ENCODE measurements at places on chromosomes 3 and 15.

DNA sequence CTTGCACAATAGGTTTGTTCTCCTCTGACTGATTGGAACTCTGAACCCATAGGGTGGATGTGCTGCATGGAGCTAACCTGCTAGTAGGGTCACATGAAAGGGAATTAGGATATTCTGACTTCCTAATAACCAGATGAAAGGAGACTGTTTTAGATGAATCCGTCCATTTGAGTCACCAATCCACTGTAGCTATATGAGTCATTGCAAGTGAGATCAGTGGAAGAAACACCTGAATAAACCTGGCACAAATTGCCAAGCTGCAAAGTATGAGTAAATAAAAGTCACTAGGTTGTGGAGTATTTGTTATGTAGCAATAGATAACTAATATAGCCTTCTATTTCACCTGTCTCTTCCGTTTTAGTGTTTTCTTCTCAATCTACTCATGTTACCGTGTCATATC lies 584.4 kb downstream of the PDCD6IP start:
- DNase-seq, result no peak

DNA sequence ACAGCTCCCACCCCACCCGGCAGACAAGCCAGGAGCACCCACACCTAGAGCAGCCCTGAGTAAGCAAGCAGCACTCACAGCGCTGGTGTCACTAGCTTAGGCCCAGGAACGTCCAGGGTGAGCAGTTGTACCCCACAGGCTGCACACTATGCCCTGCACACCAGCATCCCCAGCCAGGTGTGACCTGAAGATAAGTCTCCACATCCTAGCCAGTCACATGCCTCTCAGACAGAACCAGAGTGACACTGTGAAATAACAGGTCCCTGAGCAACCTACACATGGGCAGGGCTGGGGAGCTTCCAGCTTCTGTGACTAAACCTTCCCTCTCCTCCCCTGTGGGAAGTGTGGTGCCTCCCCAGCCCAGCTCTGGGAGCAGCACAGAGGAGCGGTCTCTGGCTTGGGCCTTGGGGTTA lies 253.6 kb downstream of the UACA start:
- DNase-seq, result no peak

DNA sequence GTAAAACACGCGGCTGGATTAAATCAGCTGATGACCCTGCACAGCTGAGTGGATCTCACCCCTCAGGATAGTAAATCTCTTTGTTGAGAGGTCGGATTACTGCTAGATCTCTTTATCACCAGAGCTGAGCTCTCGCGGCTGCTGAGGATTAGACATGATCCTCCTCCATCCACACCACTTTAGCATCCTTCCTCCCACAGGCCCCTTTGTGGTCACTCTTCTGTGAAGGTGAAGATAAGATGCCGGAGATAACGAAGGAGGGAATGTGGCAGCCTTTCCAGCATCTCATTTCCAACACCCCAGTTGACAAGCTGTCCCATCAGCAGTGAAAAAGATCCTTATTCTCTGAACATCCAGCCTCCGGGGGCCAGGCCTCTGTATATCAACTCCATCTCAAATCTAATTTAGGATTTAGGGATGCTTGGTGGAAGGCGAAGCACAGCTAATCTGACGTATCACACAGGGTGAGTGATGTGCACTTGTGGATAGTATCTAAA lies 47.5 kb upstream of the SELENOK start:
- DNase-seq, result no peak

- no peak for DNase-seq
Observed at GRCh38 chr15:23570486-23570885, 5.0 kb downstream of the MKRN3 start.

GRCh38 chr3:29153811-29154210 lies 127.1 kb upstream of the RBMS3 start:
- DNase-seq, result no peak

- DNase-seq, result no peak
Observed at GRCh38 chr3:161449785-161450184, 46.8 kb upstream of the OTOL1 start.

DNA sequence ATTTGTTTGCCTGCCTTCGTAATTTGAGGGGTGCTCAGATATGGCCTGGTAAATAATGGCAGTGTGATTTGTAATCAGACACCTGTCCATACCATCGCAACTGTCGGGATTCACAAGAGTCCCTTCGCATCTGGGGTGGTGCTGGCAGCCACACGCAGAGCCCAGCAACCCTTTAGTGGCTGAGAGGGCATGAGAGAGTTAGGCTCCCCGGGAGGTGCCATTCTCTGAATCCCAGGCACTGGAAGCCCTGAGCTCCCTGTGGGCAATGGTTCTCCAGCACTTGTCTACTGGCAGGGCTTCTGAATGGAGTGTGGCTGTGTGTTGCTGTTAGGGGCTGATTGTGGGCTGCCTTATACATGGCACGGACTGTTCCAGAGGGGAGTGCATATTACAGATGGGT lies 230.1 kb downstream of the EBLN2 start:
- DNase-seq, result no peak

GRCh38 chr3:9779075-9779593 lies 9.4 kb upstream of the CAMK1 start:
- DNase-seq, result no peak

DNA sequence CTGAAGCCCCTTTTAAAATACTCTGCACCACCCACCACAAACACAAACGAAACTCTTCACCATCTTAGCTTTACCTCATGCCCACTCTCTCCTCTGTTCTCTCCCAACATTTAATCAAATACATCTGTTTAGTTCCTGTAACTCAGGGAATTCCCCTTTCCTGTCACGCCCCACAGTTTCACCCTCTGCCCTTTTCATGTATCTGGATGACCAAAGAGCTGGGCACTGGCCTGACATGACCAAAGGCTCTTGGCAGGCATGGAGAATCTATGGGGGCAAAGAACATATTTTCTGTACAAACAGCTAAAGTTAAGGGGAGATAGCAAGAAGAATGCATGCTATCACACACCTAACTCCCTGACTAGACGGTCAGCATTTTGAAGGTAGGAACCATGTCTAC lies 270.0 kb downstream of the TBL1XR1 start:
- no peak for DNase-seq

GRCh38 chr15:79036323-79036722 lies 54.3 kb downstream of the RASGRF1 start:
- no peak for DNase-seq

- DNase-seq, result no peak
Observed at GRCh38 chr3:193793123-193793522, 200.1 kb downstream of the OPA1 start.

- no peak for DNase-seq
Observed at GRCh38 chr3:58540176-58540858, 3.3 kb upstream of the ACOX2 start.

DNA sequence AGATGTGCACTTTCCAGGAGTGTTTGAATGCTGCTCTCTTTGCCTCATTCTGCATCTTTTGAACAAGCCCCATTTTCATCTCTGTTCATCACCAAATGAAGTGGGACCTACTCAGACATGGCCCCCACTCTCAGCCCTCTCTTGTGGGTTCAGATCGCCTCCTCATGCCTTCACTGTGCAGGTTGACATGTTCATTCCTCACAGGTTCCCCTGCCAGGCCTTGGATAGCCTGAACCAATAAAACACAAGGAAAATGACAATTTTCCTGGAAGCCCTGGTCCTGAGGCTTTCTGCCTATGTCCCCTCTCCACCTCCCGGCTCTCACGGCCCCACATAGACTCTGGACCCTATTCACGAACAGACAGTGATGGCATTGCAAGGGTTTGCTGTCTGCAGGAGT lies 17.7 kb downstream of the KLF15 start:
- no peak for DNase-seq

DNA sequence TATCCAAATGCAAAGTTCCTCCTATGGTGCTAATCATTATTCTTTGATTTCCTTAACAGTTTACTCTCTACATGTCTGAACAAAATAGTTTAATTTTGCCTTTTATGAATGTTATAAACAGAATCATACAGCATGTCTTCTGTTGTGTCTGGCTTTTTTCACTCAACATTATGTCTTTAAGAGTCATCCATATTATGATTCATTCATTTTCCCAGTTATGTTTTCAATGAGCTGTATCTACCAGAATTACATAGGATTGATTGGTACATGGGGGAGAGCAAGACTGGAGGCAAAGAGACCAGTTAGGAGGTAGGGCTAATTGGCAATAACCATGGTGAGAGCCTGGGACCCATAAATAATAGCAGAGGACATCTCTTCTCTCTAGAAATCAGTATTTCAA lies 16.6 kb upstream of the RAP2B start:
- DNase-seq, result no peak

DNA sequence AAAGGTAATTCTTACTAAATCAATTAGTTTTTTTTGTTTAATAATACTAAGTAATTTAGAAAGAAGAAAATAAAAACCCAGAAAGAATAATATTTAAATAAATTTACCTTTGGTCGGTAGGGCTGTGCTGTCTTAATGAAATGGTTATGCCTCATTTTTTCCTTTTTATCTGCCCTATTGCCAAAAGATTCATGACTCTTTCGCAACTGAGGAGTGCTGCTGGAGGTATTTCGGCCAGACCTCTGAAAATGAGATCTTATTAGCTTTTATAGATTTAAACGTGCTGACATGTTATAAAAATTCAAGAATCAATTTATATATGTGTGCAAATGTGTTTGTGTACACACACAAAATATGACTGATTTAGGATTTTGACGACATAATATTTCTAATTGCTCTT lies 67.1 kb upstream of the USP50 start:
- no peak for DNase-seq

GRCh38 chr3:84440291-84440690 lies 518.5 kb upstream of the CADM2 start:
- DNase-seq, result no peak

GRCh38 chr3:14549256-14549919 lies 9.2 kb upstream of the GRIP2 start:
- no peak for DNase-seq

DNA sequence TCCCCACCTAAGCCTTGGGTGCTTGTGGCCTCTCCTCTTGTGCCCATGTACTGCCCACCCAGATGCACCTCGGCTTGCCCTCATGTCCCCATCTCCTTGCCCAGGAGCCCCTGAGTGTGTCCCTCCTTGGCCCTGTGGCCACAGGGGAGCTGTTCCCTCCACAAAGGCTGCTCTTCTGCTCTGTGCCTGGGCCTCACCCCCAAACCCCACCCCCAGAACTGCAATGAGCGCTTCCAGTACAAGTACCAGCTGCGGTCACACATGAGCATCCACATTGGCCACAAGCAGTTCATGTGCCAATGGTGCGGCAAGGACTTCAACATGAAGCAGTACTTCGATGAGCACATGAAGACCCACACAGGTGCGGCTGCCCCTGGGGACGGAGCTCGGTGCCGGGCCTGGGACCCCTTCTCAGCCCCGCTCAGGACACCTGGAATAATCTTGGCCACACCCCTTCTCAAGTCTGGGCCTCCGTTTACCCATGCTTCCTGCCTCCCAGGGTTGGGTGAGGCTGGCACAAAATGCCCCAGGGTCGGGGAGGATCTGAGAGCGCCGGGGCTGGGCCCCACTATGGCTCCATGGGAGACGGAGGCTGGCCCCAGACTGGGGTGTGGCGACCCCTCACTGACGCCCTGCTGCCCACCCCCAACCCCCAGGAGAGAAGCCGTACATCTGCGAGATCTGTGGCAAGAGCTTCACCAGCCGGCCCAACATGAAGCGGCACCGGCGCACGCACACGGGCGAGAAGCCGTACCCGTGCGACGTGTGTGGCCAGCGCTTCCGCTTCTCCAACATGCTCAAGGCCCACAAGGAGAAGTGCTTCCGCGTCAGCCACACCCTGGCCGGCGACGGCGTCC lies 10.3 kb downstream of the ZBTB47 start:
- DNase-seq, result no peak

DNA sequence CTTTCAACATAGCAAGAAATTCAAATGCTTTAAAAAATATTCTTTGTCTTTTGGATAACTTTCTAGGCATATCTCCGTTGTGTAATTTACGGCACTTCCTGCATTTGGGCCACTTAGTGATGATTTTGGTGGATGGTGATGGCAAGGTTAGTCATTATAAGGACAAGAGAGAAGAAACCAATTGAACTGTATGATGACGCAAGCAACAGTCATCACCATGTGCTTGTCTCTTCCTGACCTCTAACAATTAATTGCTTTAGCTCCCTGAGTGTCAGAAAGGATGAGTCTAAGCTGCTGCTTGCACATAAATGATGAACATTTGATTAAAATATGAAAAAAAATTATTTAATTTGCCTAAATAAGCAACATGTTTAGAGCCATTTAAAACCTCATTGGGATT lies 11.3 kb upstream of the P2RY12 start:
- no peak for DNase-seq

- DNase-seq, result no peak
Observed at GRCh38 chr3:44237161-44237560, 4.5 kb upstream of the TOPAZ1 start.

GRCh38 chr15:58161436-58161930 lies 23.3 kb downstream of the AQP9 start:
- no peak for DNase-seq

DNA sequence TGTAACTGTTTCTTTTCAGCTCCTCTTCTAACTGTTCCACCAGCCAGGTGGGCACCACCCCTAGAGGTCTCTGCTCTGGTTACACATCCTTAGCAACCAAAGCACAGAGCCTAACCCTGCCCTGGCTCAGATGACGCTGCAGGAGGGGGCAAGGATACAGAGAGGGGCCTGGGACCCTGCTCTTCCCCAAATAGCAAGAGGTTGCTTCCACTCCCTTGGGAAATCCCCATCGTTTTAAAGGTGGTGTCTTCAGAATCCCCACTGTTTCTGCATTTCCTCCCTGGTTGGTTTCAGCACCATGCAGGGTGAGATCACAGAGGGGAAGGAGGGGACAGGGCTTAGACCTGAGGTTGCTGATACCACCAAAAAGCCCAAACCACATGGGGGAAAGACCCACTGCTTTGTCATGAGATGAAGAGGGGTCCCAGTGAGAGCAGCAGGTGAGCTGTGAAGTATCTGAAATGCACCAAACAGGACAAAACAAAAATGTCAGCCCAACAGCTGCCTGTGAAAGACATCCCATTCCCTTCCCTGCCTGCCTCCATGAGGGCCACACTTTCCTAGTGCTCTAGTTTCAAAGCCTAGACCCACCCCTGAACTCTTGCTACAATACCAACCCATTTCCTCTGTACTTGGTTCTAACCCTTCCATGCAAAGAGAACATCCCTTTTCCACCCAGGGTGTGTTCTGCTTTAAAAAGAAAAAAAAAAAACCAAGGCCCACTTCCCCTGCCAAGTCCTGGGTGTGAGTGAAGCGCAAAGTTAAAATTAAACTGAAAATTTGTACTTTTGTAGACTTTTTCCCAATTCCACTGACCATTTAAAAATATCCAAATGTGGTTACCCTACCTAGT lies 29.0 kb downstream of the ANP32A start:
- no peak for DNase-seq

All from NCI-H1417 treated with DMSO at 0.1 percent for 48 hours (cell line).